Effector memory CD4-positive, alpha-beta T cell (primary cell): ENCODE measurements at places on chromosomes 3 and 15.

DNA sequence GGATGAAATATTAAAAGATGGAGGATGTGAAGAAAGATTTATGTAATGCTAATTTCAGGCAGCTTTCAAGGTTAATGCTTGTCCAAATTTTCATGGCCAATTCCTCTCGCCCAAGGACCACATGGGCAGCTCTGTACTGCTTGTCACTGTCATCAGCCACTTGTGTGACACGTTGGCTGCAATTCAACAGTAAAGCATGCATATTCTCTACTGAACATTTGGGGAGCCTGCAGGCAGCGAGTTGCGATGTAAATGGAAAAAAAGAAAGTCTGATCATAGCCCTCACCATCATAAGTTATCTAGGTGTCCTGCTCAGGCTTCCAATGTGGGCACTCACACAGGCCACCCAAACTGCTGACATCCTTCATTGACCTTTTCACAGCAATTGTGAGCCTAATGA lies 1026.8 kb upstream of the NR2F2 start:
- no peak for DNase-seq

- no peak for DNase-seq
Observed at GRCh38 chr3:58924578-58924977, 125.2 kb downstream of the CFAP20DC start.

DNA sequence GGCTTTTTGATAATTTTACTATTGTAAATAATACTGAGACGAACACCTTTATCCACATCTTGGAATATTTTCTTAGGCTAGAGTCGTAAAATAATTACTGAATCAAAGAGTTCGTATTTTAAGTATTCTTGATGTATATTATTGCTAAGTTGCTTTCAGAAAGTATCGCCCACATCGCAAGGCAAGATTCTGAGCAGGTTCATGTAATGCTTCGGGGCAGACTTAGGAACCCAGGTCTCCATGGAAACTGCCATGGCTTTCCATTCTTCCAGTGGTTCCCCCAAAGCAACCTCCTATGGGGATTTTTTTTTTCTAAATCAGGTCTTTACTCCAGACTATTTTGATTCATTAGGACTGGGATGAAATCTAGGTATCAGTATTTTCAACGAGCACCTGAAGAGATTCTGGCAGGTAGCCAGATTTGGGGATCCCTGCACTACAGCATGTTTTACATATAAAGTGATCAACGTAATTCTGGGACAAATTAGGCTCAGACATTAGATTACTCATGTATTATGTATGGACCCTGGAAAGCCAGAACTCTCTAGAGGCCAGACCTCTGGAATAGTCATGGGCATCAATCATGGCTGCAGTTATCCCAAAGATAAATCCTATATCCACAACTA lies 86.5 kb downstream of the B3GNT5 start:
- DNase-seq = no peak

DNA sequence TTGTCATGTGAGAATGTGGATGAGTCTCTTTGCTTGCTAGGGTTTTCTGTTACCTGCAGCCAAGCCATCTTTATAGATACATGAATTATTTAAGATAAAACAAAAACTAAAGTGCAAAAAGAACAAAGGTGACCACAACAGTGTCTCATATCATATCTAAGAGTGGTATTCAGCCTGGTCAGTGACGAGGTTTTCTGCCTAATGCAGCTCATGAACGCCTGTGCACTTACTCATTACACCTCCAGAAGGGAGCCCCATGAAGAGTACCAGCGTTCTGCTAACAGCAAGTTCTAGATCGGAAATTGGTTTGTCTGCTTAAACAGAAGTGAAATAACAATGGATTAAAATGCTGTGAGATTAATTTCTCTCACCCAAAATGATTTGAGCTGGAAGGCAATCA lies 19.2 kb downstream of the PXYLP1 start:
- no peak for DNase-seq

DNA sequence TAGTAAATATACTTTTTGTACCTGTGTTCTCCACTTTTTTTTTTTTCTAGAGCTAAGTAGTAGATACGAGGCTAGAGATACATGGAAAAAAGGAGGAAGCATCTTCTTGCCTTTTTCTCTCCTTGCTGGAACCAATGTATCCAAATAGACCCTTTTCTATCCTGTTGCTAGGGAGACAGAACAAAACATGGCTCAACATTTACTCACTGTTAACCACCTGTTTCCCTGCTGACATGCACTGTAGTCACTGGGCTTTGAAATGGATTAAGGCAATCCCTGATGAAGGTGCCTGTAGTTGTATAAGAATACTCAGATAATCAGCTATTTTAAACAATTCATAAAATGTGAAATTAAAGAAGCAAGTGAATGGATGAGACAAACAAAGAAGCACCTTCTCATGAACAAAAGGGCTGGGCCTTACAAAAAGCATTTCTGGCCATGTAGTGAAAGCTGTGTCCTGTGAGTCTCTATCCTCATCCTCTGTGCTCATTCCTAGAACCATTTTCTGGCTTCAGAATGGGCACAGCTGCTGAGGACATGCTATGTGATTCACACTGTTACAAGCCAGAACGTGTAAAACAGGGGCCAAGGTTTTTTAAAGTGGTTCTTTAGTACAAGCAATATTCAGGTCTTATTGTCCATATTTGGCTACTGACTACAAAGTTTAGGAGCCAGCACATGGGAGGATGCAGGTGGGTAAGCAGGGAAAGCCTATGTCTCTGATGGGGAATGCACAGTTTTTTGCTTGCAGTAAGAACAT lies 100.4 kb upstream of the NDN start:
- no peak for DNase-seq

DNA sequence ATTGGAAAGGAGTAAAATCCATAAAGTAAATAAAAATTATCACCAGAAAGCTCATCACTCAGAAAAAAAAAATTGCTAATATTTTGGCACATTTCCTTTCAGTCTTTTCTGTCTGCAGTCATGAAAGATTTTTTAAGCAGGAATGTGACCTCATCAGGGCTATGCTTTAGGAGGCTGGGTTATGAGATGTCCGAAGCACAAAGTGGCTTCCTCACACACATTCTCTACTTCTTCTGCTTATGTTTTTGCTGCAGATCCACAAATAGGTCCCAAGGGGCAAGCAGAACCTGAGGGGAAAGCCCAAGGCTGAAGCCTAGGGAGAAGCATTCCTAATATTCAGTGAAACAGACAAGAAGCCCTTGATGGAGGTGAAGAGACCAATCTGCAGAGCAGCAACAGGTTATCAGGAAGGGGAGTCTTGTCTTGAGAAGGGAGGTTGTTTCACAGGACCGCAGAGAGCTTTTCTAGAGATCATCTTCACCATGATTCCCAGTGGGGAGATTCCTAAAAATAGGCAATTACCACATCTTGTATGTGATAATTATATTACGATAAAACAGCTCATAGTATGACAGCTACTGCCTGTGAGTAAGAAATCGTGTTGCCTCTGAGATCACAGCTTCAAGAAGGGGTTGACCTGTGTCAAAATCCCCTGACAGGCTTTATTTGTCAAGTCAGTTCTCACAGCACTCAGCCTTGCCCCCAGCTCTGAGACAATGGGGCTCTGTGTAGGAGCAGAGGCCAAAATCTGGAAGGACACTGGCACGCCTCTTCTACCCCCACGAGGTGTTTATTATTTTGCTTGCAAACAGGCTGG lies 60.5 kb downstream of the IGF2BP2 start:
- no peak for DNase-seq

DNA sequence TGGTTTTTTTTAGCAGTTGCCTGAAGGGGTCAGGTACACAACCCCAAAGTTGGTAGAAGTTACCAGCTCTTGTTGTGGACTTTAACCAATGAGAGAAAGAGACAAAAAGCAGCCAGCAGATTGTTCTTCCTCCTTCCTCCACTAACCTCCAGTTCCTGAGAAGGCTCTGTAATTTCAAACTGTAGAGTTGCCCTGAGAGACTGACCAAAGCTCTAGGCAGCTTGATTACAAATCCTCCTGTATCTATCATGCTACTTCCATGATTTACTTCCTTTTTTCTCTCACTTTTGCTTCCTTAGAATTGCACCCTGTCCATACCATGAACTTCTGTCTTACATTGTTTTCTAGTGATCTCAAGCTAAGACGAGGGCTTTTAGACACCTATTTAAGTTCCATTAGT lies 29.2 kb downstream of the NSUN3 start:
- no peak for DNase-seq

GRCh38 chr15:67512140-67512539 lies 8.8 kb upstream of the C15orf61 start:
- DNase-seq = no peak

GRCh38 chr15:80526556-80527340 lies 122.6 kb downstream of the ARNT2 start:
- no peak for DNase-seq

GRCh38 chr15:51348688-51349087 lies 7.2 kb downstream of the GLDN start:
- DNase-seq = no peak

- DNase-seq = no peak
Observed at GRCh38 chr3:70982700-70983140, 600.8 kb downstream of the FOXP1 start.

DNA sequence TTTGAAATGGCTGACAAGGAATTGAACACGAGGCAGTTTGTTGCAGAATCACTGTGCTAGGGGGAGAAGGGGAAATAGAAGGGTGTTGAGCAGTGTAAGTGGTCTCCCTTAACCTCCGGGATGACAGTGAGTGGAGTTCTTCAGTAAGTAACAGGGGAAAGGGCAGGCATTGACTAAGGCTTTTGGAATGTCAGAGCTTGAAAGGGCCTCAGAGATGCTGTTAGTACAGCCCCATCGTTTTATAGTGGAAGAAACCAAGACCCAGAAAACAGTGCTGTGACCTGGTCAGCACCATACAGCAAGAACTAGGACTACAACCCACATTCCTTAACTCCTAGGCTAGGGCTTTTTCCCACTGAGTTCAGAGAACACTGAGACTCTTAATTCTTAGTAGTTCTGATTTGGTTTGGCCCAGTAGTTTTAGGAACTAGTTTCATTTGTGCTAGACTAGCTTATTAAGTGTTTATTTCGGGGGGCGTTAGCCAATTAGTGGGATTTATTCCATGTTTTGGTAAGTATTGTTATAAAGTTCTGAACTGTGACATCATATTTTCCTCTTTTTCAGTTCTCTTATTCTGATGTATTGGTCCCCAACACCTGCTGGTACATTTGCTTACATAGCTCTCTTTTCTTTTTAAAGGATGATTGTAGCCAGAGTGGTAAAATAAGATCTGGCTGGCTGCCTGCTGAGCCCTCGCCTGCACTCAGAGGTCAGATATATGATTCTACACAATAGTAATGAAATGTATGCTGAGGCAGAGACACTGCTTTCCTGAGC lies 34.2 kb downstream of the RAB11A start:
- no peak for DNase-seq

DNA sequence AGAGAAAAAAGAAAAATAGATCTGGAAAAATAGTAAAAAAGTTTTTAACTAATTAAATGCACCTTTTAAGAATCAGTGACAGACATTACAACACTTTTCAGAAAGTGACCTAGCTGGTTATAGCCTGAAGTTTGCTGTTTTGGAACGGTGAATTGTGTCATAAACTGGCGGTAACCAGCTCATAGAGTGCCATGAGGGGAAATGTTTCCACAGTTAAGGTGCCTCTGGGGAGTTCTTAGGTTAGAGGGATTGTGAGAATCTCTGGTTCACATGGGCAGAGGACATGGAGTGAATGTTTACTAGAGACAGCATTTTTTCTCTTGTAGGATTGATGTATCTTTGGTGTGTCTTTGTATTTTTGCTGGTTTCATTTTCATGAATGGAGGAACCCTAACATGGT lies 2.8 kb downstream of the TBC1D23 start:
- DNase-seq = no peak

- no peak for DNase-seq
Observed at GRCh38 chr3:155164306-155164705, 84.2 kb downstream of the MME start.

DNA sequence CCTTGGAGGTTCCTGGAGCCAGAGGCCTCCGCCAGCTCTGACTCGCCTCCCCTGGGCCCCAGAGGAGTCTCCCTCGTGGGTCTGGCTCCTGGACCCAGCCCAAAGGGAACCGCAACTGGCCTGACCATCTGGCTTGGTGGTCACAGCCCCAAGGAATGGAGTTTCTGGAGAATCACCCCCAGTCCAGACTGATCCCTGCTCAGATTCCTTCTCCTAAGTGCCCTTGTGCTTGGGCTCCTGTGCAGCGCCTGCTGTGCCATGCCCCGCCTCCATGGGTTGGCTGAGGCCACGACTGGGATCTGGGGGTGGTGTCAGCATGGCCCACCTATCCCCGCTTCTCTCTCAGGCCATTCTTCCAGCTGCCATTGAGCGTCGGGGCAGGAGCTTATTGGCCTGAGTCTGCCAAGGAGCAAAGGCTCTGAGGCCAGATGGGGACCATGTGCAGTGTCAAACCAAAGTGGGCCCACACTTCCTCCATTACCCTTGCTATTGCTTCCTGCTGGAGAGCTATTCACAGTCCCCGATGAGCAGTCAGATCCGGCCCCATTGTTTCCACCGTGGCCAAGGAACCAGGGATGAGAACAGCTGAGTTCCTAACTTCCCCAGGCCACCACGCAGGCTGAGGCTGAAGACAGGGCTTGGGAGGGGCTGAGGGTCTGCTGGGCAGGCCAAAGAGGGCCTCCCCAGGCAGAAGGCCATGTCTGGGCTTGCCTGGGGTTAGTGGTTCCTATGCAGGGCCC lies 19.0 kb downstream of the CSPG4 start:
- no peak for DNase-seq

- DNase-seq = no peak
Observed at GRCh38 chr3:76063019-76063418, 277.7 kb upstream of the ZNF717 start.

GRCh38 chr15:70503798-70504298 lies 259.5 kb downstream of the UACA start:
- DNase-seq = no peak

- DNase-seq = no peak
Observed at GRCh38 chr3:114092151-114093015, 35.8 kb downstream of the QTRT2 start.

GRCh38 chr3:13884851-13885703 lies 5.2 kb upstream of the WNT7A start:
- DNase-seq = peak; percentile 43

- DNase-seq = no peak
Observed at GRCh38 chr3:100205171-100205570, 55.6 kb upstream of the TBC1D23 start.

DNA sequence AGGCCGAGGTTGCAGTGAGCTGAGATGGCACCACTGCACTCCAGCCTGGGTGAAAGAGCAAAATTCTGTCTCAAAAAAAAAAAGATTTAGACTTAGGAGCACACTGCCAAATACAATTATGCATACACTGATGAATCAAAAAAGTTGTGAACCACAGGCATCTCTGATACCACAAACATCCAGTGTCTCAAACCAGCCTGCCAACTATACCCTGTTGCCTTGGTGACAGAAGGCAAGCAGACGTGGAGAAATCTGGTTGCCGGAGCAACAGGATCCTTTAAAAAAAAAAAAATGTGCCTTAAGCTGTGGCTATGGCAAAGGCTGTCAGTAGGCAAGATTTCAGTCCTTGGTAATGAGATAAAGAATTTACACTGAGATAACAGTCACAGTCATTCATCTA lies 202.3 kb downstream of the NEK10 start:
- no peak for DNase-seq

DNA sequence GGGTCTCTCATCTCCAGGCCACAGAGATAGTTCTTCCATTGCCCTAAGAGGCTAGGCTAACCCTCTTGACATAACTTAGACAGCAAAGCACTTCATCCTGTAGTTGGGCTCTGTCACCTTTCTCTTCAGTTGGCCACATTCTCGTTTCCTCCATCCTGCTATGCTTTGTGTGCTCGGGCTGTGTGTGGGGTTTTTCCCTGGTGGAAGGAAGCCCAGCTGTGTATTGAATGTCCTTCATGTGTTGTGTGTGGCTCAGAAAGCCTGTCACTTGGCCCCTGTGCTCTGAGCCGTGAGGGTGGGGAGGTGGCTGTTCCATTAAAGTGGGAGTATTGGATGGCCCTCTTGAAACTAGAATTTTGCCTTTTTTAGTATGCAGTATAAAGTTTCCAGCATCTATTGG lies 8.8 kb upstream of the EXOG start:
- no peak for DNase-seq
